T-helper 22 cell (primary cell): ENCODE measurements at places on chromosomes 5 and 9.

GRCh38 chr9:118532592-118532991 lies 828.4 kb downstream of the TLR4 start:
- no peak for DNase-seq

- no peak for DNase-seq
Measured at GRCh38 chr5:5487585-5488360, 65.3 kb downstream of the ICE1 start.

DNA sequence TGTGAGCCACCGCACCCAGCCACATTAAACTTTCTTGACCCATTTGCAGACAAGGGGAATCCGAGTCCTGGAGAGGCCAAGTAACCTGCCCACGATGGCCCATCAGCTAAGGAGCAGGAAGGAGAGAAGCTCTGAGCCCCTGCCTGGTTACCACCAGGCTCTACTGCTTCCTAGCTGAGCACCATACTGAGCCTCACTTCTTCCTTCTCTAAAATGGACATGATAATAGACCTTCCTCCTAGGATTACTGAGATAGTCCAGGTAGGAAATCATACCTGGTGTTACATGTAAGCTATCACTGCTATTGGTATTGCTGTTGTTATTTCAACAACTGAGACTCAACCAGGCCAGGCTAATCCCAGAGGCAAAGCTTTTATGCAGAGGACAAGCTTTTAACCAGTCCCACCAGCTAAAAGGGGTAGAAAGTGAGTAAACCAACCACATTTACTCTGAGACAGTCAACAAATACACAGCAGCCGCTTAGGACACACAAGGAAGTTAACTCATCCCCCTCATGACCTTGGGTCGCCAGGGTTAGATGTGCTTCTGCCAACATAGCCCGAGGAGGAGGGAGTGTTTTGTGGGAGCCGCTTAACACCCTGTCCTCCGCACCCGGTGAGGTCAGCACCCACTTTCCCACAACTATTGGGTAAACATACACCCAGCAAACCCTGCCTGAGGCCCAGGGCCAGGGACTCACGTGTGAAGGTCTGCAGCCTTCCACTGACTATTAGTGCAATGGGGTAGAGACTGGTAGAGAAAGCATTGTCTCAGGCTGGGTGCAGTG lies 20.6 kb upstream of the PTGES start:
- DNase-seq, result no peak

GRCh38 chr9:122221183-122221811 lies 7.5 kb downstream of the LHX6 start:
- DNase-seq, result no peak

DNA sequence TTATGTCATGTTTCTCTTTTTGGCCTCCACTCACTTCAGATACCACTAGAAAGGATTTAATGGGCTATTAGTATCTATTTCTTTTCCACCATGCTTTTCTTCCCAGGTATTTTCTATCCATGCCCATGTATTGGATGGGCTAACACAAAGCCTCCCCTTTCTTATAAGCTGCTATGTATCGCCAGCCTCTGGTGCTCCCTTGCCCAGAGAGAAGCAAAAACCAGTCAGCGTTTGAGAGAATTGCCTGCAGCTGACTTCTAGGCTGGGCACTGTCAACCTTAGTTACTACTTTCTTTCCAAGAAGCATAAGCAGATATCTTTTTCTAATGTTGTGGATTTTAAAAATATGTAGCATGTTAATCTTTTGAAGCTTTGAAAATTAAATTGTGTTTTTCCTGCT lies 30.2 kb upstream of the HSPB3 start:
- DNase-seq, result no peak

GRCh38 chr5:111742177-111742994 lies 14.6 kb downstream of the NREP start:
- no peak for DNase-seq
